ENCODE measurements at places on chromosomes 2 and 18. TPM values are rescaled to one million over a fixed set of nuclear protein-coding genes. Genes with fewer than 3 reads are reported as not detected.

DNA sequence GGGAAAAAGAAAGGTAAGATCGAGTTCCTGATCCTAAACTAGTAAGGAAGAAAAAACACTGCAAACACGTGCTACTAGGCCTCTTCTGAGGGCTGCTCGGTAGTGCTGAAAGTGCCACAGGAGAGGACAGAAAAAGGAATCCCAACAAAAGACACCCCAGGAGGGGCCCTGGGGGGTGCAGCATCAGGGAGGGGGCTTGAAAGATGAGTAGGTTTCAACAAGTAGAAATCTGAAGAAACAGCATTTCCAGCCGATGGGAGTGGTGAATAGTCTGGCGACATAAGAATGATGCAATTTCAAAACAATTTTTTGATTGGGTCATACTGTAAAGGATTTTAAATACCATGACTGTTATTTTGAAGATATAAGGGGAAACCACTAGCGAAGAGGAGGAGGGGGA, 98.6 kb downstream of the NOL10 start:
- DNase-seq, result no peak

DNA sequence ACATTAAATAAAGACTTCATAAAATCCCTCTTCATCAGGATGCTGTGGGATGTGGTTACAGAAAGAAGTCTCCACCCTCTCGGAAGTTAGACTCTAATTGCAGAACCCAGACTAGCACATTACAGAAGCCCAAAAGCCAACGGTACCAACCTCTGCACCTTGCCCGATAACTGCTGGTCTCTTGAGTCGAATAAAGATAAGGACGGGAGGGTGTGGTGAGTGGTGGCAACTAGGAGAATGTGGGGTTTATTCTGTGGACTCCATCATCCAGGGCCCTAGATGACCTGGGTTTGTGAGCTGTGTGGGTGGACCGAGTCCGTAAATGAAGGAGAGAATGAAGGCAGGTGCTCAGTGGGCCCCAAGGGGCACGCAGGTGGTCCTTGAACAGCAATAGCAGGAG, 462.8 kb upstream of the ID2 start:
- no peak for DNase-seq

GALNT13 gene
- 0.43 TPM for polyA plus RNA-seq

- DNase-seq, result no peak
These were observed 2.5 kb upstream of the GBX2 start for GRCh38 chr2:236170590-236171165.

Measured in muscle of arm (tissue), 14 donors.